Stimulated activated naive CD4-positive, alpha-beta T cell (primary cell): ENCODE measurements at places on chromosomes 1 and 21.
A peak's percentile ranks its signal among the peaks of the same experiment; 100 is the strongest.

DNA sequence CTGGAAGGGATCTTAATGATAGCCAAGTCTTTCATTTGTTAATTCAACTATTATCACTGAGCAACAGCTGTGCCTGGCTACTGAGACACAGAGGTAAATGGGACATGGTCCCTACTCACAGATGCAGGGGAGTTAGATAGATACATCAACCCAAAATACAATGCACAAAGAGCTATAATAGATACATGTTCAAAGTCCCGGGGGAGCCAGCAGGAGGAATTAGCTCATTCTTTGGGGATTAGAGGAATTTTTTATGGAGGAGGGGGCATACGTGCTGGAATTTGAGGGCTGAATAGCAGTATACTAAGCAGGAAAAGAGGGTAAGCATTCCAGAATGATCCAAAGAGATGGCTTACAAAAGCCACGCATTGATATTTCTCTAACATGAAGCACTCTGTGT, 34.6 kb downstream of the C8B start:
- DNase-seq, result no peak

- DNase-seq, result no peak
Observed at GRCh38 chr1:84877592-84877991, 15.4 kb downstream of the LPAR3 start.

- DNase-seq, result no peak
Observed at GRCh38 chr1:176802316-176802715, 339.3 kb downstream of the PAPPA2 start.

- no peak for DNase-seq
Observed at GRCh38 chr1:47186267-47187185, 3.3 kb downstream of the PDZK1IP1 start.

GRCh38 chr1:173393659-173394000, 83.5 kb upstream of the PRDX6 start:
- no peak for DNase-seq

DNA sequence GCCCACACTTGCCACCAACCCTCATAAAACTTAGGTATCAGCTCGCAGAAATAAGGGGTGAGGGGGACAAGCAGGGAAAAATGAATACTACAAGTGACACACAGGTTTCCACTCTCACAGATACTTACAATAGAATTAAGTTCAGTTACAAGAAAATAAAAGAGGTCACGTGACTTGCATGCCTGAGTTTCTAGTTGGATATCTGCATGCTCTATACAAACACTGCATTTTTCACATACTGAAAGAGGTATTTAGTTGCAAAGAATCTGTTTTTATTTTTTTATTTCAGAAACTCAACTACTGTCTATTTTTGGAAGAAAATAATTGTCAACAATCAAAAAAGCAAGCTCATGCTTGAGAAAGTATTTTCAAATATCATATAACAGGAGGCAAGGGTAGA, 43.5 kb downstream of the DPYD start:
- no peak for DNase-seq

- DNase-seq, result no peak
Observed at GRCh38 chr1:86939406-86939805, 25.0 kb downstream of the HS2ST1 start.

DNA sequence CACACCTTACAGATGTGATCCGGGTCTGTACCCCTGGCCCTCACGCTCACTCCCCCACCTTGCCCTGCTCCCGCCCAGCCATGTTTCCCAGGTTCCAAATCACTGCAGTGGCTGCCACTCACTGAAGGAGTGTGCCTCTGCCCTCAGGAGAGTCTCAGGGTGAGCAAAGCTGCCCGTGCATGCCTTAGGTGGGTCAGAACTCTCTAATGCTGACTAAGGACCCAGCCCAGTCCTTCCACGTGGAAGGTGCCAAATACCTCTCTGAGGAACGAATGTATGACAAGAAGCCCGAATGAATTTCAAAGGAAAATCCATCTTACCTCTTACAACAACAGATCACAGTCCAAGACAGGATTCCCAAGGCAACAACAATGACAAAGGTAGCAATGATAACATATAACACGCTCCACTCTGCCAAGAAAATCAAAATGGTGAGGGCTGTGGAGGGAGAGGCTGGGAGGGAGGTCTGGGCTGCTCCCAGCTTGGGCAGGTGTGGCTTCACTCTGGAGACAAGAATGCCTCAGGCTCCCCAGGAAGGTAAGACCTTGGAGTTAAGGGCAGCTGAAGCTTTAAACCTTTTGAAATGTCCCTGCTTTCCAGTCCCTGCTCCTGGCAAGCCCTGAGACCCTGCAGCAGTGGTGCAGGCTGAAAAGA, 115.2 kb downstream of the KIAA0319L start:
- DNase-seq, result no peak

GRCh38 chr1:186945146-186945545, 116.4 kb downstream of the PLA2G4A start:
- no peak for DNase-seq

DNA sequence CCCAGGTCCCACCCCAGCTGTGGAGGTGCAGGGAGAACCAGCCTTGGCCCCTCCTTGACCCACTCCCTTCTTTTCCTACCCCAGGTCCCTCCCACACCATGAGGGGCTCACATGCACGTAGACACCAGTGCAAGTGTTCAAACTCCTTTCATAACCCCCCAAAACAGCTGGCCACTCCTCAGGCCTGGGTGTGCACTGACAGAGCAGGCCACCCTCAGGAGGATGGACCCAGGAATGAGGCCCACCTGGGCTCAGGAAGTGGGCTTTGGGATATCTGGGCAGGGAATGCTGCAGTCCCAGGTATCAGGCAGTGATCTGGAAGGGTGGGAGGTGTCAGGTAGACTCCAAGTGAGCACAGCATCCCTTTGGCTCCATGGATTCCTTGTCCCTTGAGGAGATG, 723.8 kb downstream of the MATN1 start:
- no peak for DNase-seq

DNA sequence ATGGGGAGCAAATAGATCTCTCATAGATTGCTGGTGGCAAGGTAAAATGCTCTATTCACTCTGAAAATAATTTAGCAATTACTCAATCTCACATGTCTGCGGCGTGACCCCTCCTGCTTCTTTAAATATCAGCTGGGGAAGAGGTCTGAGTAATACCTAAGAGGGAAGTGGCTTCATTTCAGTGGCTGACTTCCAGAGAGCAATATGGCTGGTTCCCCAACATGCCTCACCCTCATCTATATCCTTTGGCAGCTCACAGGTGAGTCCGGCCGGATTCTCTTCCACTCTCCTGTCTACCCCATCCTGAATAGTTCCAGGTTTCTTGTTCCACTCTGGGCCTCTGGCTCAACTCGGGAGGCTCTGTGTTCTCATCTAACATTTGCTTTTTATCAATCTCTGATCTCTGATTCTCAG, at the start of gene SLAMF7:
SLAMF7 (plus strand) TSS at position 150 of the 414 bp plus-strand sequence; CDS start at position 205, 55 bp downstream.
- no peak for DNase-seq

GRCh38 chr1:34786521-34787325, 5.7 kb downstream of the GJB3 start:
- DNase-seq, result peak; percentile 47

DNA sequence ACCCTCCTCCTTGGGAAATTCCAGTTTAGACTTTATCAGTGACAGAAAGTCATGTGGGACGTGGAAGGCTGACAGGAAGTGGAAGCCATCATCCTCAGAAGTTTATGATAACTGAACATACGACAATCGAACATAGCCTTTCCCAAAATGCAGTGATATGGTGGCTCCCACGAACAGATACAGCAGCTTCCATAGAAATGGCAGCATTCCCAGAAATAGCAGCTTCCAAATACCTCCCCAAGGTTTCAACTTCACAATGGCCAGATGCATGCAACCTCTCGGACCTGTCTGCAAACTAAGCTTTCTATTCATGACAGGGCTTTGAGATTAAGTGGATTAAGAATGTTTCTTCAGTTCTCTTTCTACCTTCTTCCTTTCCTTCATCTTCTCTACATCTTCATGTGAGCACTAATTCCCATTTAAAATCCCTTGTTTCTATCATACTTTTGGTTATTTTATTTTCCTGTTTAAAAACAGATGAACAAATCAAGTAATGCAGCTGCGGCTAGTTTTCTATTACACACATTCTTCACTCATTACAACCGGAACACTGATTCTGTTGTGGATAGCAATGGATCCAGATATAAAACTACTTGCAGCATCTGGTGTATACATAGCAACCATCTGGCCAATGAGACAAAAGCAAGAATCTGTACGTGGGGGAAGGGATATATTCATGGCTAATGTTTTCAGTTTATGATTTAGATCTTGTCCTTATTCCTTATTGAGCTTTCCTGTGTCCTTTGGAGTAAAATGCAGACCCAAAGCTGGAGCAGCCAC, 304.8 kb downstream of the BRINP3 start:
- no peak for DNase-seq

- DNase-seq, result peak; percentile 46
Observed at GRCh38 chr1:185045814-185046492, 595 bp downstream of the RNF2 start.

DNA sequence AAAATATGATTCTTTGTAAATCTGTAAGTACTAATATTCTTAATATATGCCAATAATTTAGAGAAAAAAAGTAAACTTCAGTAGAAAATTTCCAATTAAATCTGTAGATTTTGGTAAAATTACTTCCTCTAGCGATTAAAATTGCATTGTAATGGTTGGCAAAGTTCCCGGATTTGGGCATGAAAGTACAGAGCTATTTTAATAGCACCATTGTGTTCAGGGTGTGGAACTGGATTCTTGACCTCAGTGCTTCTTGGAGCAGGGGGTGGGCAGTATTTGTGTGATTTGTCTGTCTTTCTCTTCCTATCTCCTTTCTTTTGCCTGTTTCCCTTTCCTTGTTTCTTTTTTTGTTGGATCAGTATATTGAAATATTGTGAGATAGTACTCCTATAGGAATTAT, 72.1 kb downstream of the DNM3 start:
- DNase-seq, result no peak

GRCh38 chr1:224783006-224783651, 146.3 kb upstream of the DNAH14 start:
- no peak for DNase-seq

DNA sequence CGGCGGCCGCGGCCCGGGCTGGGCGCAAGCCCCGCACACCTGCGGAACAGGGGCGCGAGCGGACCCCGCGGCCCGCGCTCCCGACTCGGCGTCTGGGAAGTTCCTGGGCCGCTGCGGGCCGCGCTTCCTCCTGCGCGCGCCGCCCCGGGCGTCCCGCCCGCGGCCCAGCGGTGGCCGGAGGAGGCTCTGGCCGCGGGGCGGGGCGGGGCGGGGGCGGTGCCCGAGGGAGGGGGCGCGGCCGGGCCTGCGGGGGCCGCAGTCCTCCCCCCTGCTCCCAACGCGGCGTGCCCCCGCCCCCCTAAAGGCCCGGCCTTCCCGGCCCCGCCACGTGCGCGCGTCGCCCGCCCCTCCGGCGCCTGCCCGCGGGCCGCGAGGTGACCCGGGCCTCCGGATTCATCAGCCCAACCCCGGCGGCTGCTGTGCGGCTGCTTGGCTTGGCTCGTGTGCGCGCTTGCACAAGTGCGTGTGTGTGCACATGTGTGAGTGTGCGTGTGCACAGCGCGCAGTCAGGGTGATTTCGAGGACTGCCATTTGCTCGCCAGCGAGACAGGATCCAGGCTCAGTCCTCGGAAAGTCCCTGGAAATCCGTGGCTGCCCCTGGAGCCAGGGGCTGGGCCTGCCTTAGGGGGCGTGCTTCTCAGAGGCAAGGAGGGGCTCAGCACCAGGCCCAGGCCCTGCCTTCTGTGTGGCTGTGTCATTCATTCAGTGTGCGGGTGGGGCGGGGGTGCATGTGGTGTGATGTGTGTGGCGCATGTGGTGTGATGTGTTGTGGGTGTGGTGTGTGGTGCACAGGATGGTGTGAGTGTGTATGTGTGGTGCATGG, at the start of gene C2CD2:
C2CD2 (minus strand) TSS at position 188 of the 823 bp plus-strand sequence. CDS start 370 bp downstream, outside the sequence.
- DNase-seq, result no peak
